ENCODE measurements at places on chromosomes 1 and 21.

- no peak for DNase-seq
These were observed 207.1 kb upstream of the SGIP1 start for GRCh38 chr1:66326867-66327266.

GRCh38 chr1:169487561-169487960 is 1.8 kb upstream of the SLC19A2 start:
- no peak for DNase-seq

- no peak for DNase-seq
These were observed 47.9 kb upstream of the NUF2 start for GRCh38 chr1:163273766-163274441.

DNA sequence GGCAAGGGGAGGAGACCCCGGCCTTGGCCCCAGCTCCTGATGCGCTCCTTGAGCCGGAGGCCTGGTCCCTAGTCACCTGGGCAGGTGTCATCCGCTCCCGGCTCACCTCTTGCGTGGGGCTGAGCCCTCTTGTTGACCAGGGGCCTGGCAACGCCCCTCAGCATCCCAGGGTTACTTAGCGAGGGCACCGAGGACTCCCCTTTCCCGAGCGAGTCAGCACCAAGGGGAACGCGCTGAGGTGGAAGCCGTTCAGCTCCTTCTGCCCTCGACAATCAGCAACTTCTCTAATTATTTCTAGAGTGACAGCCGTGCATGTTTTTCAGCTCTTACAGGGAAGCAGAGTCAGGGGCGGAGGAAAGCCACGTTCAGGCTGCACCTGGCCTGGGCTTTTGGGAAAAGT is 522 bp downstream of the SLC45A1 start:
- DNase-seq = peak; percentile 52

DNA sequence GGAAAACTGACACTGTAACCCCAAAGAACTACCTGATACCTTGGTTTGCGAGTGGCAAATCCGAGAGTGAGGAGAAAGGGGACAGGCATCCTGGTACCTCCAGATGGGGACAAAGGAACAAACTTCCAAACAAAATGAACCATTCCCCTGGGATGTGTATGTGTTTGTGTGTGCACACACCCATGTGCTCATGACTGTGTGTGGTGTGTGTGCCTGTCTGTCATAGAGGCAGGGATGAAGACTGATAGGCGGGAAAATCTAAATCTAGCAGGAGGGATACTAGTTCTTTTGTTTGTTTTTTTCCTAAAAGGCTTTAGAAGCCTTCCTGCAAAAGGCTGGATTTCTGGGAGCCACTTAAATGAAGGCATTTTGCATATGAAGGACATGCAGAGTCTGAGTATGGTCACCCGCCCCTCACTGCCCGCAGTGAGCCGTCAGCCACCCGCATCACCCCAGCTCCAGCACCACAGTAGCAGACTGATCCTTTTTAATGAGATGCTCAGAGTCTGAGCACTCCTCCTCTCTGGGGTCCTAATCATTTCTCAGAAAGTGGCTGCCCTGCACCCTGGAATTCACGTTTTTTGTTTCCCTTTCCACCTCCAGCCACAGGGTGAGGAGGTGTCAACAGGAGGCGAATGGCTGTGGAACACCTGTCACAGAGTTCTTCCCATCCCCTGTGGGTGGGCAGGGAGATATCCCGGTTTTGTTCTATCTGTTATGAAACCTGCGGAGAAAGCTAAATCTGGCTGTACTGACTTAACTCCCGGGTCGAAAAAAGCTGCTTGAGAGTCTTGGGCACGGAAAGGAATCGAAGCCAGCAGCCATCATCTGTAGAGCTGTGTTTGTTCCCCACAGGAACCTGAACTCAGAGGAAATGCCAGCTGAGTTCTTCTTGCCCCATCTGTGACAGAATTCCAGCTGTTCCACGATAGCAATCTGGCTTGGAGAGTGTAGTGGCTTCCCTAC is 34.9 kb downstream of the UTP25 start:
- no peak for DNase-seq

GRCh38 chr21:36323032-36323431 is 3.0 kb downstream of the MORC3 start:
- DNase-seq = peak; percentile 71

- DNase-seq = no peak
These were observed 323.5 kb upstream of the LRRC7 start for GRCh38 chr1:69244211-69244610.

GRCh38 chr1:31101147-31101502 is 35.6 kb upstream of the PUM1 start:
- DNase-seq = no peak

DNA sequence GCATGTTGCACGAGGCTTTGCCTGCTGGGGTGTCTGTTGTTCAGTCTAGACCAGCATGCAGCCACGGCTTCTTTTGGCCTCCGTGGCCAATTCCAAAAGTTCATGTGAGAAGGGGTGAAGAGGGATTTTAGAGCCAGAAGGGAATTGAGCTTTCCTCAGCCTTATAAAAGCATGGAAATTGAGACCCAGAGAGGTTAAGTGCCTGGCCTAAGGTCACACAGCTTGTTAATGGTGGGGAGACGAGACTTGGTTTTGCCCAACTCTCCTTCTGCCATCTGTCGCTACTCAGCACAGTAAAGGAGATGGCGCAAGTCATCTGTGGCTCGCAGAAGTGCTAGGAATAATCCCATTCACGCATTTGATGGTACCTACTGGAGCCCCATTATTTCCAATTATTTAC is 25.7 kb downstream of the ZBTB18 start:
- no peak for DNase-seq

DNA sequence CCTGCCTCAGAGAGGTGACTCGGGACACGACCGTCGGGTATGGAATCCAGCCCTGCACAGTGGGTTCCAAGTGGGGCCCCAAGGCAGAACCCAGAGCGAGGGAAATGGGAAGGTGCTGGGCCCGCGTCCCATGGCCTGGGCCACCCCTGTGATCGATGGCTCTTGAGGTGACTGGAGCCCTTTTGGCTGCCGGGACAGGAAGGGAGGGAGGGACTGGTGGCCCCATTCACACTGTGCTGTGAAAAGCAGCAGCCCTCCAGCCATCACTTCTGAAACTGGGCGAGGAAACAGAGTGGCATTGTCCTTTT is 110.4 kb upstream of the IFFO2 start:
- DNase-seq = no peak

DNA sequence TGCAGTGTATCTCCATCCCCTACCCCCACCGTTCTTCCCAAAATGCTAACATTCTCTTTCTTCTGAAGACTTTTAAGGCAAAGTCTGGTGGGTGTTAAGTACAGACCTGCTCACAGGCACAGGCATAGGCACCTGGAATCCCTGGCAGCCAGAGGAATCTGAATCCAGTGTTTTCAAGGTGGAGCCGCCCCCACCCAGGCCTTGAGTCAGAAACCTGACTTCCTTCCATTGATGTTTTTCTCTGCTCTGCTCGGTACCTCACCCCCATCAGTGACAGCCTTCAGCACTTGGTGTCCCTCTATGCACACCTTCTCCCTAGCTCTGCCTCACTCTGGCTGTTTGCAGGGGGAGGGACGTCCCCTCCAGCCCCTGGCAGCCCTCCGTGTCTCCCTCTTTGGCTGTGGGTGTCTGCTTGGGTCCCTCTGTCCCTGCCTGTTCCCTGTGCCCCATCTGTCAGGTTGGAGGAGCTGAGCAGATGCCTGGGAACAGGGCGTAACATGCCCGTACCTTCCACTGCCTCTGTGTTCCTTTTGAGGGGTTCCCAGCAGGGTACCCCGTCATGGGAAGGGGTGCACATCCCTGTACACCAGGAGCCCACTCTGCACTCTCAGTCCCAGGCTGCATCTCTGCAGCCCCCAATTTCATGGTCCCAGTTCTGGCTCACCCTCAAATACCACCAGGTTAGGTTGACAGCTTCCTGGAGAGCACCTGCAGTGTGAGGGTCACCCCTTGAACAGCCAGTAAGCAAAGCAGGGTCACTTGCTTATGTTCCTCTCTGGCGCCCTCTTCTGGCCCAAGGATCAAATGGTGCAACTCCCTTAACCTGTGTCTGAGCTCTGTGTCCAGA is 6.7 kb downstream of the NCDN start:
- peak; percentile 82 for DNase-seq

DNA sequence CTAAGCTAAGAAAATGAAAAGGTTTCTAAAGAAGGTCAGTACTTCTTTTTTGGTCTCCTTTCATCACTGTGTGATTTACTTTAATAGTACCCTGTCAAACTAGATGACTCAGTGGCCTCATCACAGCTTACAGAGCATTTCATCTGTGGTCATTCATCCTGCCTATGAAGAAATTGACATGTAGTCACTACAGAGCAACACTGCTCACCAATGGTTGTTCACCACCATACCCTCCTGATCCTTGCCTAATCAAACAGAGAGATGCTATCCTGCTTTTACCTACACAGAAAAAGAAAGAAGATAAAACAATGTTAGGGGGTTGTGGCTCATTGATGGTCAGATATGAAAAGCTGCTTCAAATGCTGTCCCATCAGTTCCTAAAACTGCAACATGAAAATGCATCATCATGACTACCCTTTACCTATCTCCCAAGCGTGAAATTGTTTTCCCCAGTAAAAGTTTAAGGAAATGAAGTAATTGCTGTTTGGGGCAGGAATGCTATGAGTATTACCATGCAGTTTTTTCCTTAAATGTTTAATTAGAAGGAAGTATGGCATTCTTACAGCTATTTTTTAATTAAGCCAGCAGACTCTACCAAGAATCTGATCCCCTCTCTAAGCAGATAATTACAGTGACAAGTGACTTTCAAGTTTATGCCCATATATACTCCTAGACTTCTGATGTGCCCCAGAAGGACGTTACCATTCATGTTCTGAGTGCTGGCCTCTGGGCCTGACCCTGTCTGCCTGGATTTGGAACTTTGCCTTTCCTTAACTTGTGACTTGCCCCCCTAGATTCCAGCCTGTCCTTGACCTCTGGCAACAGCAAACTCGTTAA is 46.1 kb upstream of the FBXO28 start:
- no peak for DNase-seq

DNA sequence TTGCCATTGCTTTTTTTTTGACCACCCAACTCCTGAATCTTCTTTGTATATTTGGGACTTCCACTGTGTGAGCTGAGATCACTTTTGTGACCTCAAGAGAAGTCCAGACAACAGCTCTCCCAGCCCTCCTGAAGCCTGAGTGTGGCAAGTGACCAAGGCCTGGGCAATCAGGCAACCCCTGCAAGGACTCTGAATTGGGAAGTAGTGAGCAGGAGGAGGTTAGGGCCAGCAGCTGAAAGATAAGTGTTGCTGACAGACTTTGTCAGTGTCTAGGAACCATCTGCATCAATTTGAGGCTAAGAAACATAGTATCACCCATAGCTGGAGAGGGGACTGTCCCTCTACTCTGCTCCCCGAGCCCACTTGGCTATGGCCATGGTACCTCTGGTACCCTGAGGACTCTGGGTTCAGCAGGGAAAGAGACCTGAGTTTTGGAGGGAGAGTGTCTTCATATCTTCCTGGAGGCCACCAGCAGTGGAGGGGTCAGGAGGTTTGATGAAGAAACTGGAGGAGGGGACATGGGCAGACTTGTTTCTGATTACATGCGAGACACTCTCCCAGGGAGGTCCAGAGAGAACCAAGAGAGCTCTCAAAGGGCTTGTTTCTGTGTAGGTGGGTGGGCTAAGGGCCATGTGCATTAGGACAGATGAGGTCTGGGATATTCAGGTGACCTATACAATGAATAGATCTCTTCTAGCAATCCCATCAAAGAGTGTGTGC is 147.0 kb upstream of the DNAH14 start:
- no peak for DNase-seq

DNA sequence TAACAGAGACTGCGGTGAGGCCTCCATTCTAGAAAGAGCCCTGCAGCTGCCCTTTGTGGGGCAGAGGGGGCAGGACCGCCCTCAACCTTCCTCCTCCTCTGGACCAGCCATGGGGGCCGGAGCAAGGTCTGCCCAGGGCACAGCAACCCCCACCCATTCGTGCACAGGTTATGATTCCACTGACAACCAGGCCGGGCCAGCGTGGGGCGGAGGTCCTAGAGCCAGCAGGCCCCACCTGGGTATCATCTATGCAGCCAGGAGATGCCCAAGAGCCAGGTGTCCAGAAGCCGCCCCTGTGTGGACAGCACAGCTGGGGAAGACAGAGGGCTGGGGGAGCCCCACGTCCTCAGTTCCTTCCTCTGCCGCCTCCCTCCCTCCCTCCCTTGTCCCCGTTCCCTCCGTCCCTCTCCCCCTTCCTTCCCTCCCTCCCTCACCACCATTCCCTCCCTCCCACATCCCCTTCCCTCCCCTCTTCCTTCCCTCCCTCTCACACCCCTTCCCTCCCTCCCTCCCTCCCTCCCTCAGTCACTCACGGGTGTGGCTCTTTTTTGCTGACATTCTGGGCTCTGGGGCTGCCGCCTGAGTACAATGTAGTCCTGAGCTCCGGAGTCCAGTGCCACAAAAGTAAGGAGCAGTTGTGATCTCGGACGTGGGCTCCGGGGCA is 12.3 kb downstream of the RNF223 start:
- DNase-seq = no peak

GRCh38 chr1:96723377-96723776 is 1.8 kb downstream of the PTBP2 start:
- DNase-seq = no peak

GRCh38 chr1:178345238-178345637 is 151.5 kb downstream of the CLEC20A start:
- DNase-seq = no peak

- no peak for DNase-seq
These were observed 305.7 kb upstream of the USP24 start for GRCh38 chr1:55520861-55521260.

- no peak for DNase-seq
These were observed 46.6 kb upstream of the APOBEC4 start for GRCh38 chr1:183699616-183700160.

- peak; percentile 15 for DNase-seq
These were observed 7.0 kb downstream of the SH2D5 start for GRCh38 chr1:20725189-20726117.

- DNase-seq = no peak
These were observed 390 bp upstream of the S100A9 start for GRCh38 chr1:153357076-153357852.

GRCh38 chr1:116506132-116507004 is 64.5 kb downstream of the CD58 start:
- no peak for DNase-seq

GRCh38 chr1:182071924-182072323 is 10.4 kb upstream of the ZNF648 start:
- DNase-seq = no peak

DNA sequence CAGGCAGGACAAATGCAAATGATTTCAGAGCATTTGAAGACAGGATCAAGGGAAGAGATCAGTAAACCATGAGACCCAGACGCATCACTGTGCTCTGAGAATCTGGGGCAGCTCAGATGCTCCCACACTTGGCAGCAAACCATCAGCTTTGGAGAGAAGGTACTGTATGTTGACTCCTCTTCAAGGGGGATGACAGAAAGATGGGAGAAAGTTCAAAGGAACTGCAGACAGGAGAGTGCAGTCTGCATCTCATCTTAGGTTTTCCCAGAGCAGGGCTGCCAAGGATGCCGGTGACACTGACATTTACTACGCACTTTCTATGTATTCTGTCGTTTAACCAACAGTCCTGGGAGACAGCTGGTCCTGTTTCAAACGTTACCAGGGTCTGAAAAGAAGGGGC is 35.8 kb downstream of the OLFML2B start:
- DNase-seq = no peak

GRCh38 chr1:39380036-39380435 is 111.4 kb upstream of the BMP8A start:
- no peak for DNase-seq

- DNase-seq = no peak
These were observed 49.5 kb upstream of the GCLM start for GRCh38 chr1:93958726-93959100.

GRCh38 chr1:153742411-153743142 is 14.7 kb downstream of the INTS3 start:
- DNase-seq = peak; percentile 61

- no peak for DNase-seq
These were observed 147.0 kb upstream of the FMN2 start for GRCh38 chr1:239944666-239945065.

GRCh38 chr1:168321945-168322344 is 41.3 kb downstream of the TBX19 start:
- no peak for DNase-seq
